Astrocyte of the hippocampus (primary cell): ENCODE measurements at places on chromosomes 13 and 19.

- DNase-seq, result no peak
These were observed 16.6 kb upstream of the SLC25A30 start for GRCh38 chr13:45434556-45435371.

GRCh38 chr13:28890712-28891111 lies 70.6 kb downstream of the MTUS2 start:
- DNase-seq, result no peak

- no peak for DNase-seq
These were observed 26.4 kb downstream of the CYSLTR2 start for GRCh38 chr13:48679941-48680680.

DNA sequence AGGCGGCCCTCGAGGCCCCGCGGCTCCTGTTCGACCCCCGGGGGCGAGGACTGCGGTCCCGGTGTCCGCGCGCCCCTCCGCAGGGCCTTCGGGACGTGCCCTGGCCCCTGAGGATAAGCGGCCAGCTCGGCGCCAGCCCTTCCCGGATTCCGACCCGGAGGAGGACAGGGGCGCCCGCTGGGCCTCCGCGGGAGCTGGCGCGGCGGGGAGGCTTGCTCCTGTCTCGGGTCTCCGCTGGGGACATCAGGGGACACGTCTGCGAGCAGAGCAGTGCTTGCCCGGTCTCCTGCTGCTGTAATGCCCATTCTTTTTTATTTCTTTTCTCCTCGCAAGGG lies 829 bp downstream of the B3GLCT start:
- peak; percentile 73 for DNase-seq

DNA sequence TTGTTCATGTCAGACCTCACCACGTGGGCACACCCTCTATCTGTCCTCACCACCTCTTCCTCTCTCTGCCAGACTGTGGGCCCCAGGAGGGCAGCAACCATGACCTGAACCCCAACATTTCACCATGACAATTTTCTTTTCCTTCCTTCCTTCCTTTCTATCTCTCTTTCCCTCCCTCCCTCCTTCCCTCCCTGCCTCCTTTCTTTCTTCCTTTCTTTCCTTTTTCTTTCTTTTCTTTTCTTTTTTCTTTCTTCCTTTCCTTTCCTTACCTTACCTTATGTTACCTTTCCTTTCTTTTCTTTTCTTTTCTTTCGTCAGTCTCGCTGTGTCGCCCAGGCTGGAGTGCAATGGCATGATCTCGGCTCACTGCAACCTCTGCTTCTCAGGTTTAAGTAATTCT lies 8.7 kb upstream of the FCER2 start:
- DNase-seq, result no peak

GRCh38 chr19:57558525-57558924 lies 1.1 kb downstream of the ZNF550 start:
- peak; percentile 34 for DNase-seq

- DNase-seq, result no peak
These were observed 169.9 kb upstream of the NBEA start for GRCh38 chr13:34772206-34772605.

DNA sequence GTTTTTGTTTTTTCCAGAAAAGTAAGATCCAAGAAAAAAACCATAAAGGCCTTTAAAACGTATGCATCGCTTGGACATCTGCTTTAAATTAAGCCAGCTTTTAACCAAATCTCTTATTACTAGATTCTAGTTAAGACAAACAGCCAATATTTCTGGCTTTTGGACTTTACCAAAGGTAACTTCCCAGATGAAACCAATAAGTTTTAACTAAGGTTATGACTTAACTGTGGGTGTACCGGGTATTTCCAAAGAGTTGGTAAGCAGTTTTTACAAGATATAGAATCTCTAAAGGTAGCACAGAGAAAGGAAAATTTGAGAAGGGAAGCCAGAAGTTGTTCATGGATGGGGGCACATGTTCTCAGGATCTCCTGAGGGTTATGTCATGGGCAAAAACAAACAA lies 34.0 kb downstream of the CEACAM1 start:
- DNase-seq, result no peak

DNA sequence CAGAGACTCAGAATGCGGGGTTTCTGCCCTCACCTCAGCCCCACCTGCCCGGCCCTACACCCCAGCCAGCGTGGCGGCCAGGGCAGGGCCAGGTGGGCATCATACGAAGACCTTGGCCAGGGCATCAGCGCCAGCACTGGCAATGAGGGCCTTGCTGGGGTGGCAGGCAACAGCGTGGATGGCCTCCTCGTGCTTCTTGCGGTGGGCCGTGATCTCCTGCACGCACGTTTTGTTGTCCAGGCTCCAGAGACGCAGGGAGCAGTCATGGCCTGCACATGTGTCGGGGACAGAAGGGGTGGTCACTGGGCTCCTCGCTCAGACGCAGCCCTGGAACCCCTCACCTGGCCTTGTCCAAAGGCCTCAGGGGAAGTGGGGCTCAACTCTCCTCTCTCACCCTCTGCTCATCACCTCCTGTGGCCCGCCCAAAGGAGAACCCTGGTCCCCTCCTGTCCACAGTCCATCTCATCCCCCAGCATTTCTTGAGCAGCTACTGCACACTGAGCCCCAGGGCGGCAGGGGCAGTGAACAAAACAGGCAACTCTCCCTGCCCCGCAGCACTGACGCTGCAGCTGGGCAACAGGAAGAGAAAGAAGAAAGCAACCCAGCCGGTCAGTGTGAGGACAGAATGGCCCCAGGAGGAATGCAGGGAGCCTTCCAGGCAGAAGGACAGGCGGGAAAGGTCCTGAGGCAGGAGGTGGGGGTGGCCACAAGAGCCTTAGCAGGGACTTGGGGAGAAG lies 3.8 kb upstream of the PRKD2 start:
- no peak for DNase-seq

- DNase-seq, result no peak
These were observed 25.3 kb downstream of the TM9SF2 start for GRCh38 chr13:99526549-99526948.

GRCh38 chr13:97322740-97323342 lies 100.7 kb downstream of the MBNL2 start:
- DNase-seq, result no peak

DNA sequence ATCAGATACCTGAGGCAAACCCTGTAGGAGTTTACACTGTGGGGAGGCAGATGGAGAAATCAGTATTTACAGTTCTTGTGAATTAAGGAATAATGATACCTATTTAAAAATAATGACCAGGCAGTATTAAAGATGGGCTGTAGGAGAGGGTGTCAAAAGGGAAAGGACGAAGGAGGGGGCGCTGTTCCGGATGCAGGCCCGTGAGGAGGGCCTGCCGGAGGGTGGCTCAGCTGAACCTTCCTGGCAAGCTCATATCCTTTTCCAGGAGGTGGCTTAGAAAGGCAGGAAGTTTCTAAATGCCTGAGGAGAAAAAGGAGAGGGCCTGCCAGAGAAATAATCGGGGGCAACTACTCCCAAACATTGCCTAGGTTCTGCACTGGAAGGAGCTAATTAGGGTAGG lies 46.6 kb downstream of the MBNL2 start:
- no peak for DNase-seq

GRCh38 chr19:35901055-35901644 lies 810 bp upstream of the NFKBID start:
- DNase-seq, result peak; percentile 62

DNA sequence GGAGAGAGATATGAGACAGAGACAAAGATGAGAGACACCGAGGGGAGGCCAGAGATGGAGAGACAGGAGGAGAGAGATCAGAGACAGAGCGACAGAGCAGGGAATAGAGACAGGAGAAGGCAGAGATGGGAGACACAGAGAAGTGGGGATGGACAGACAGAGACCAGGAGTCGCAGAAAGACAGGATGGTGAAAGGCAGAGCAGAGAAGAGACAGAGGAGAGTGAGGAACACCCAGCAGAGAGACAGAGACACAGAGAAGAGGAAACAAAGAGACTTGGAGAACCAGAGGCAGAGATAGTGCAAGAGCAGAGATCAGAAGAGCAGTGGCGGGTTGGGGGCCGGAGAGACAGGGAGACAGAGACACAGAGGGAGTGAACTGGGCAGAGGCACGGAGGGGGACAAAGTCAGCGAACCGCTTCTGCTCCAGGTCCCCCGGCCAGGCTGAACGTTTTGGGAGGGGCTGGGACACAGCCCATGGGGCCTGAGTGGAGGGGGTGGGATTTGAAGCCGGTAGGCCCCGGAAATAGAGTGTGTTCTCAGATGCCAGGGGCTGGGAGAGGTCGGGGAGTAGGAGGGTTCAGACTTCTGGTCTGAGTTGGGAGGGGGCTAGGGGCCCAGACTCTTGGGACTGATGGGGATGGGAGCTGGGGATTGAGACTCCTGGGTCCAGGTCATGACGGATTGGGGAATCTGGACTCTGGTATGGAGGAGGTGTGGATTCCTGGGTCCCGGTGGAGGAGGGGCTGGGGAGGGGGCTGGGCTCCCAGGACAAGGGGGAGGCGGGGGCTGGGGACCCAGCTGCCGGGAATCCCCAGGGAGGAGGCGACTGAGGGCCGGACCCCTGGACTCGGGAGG lies 654 bp downstream of the ZNF579 start:
- peak; percentile 77 for DNase-seq

GRCh38 chr19:47623921-47624391 lies 15.0 kb downstream of the BICRA start:
- DNase-seq, result no peak

- DNase-seq, result no peak
These were observed 22.2 kb downstream of the ZNF175 start for GRCh38 chr19:51593138-51593890.

DNA sequence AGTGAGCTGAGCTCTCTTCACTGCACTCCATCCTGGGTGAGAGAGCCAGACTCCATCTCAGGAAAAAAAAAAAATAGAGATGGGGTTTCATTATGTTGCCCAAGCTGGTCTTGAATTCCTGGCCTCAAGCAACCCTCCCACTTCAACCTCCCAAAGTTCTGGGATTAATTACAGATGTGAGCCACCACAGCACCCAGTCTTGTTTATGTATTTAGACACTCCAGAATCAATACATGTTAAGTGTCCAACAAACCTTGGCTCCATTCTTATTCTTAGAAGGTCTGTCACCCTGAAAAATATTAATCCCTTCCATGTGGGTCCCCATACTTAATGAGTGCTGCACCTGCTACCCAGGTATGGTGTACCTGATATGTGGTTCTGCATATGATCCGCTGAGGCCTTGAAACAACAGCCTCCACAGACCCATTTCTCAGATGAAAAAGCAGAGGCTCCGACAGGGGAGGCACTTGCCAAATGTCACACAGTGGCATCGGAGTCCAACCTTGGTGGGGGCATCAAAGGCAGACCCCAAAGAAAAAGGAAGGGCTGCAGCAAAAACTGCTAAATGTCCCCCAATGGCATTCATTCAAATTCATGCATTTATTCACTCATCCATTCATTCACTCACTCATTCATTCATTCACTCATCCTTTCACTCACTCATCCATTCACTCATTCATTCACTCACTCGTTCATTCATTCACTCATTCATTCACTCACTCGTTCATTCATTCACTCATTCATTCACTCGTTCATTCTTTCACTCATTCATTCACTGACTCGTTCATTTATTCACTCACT lies 16.7 kb downstream of the TICAM1 start:
- DNase-seq, result no peak

GRCh38 chr13:48624858-48625257 lies 28.9 kb upstream of the CYSLTR2 start:
- DNase-seq, result no peak

DNA sequence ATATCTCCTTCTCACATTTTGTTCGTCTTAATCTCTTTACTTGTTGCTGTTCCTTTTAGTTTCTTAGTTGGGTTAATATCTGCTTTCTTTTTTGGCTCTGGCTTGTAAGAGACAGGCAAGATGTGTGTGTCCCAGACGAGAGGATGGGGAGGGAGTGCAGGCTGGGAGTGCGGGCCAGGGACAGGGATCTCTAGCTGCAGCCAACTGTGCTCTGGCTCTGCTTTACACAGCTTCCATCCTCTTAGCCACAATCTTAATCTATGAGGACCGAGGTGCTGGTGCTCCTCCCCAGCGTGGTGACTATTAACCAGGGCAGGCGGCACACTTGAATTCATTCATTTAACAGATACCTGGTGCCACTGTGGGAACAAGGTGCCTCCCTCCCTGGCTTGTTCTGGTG lies 70.9 kb upstream of the WASF3 start:
- DNase-seq, result no peak

GRCh38 chr19:43532571-43532961 lies 422 bp upstream of the ZNF575 start:
- no peak for DNase-seq

DNA sequence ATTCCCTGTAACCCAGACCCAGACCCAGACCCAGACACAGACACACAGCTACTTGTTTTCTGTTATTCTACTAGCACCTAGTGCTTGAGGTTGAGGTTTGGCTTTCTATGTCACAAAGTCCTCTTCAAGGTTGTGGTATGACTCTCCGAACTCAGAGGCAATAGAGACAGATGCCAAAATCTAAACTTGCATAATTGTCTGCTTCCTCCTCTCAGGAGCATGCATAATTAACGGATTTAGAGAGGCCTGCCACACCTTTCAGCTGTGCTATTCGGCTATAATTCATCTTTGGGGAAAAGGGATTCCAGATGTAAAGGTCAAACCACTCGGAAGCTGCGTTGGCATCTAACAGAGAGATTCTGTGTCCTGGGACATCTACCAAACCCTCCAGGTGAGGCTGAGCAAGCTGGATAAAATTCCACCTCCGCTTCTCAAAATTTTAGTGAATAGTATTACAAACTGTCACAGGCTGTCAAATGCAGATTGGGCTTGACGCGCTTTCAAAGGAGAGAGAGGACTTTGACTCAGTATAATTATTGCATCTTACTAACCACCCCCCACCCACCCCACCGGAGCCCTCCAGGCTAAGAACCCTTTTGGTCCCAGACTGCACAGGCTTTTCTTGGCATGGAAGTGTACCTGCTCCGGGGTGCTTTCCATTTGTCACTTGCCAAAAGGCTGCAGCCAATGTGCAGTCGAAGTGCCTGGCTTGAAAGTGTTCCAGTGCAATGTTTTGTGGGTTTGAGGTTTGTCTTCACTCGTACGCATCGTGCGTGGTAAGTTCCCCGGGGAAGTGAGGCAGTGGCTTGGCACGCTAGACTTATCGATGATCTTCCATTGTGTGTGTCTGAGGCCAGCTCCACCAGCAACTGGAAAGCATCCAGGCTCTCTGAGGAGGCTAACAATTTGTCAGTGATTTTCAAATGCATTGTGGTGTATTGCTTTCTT lies 194.1 kb downstream of the TDRD3 start:
- DNase-seq, result peak; percentile 89

GRCh38 chr19:43699506-43700394 lies 16.1 kb upstream of the IRGC start:
- DNase-seq, result peak; percentile 70
